Lung microvascular endothelial cell (primary cell): ENCODE measurements at places on chromosomes 2 and 18. TPM values are rescaled to one million over a fixed set of nuclear protein-coding genes. Genes with fewer than 3 reads are reported as not detected.

The CKAP2L gene
- total RNA-seq, result 0.60 and 2.0 TPM in 2 replicates

The CROCC2 gene
- total RNA-seq, result not detected in 2 replicates

The UGT1A10 gene
- not detected in 2 replicates for total RNA-seq

The BMP10 gene
- total RNA-seq, result not detected in 2 replicates

The FMNL2 gene
- 26.6 and 48.4 TPM in 2 replicates for total RNA-seq

The CYP1B1 gene
- total RNA-seq, result 0.20 TPM in 1 of 2 replicates, not detected in the other

The KLHL14 gene
- 0.44 and 1.6 TPM in 2 replicates for total RNA-seq
